Transverse colon (tissue), 4 donors: ENCODE measurements at places on chromosomes 6 and 20. TPM values are rescaled to one million over a fixed set of nuclear protein-coding genes. Genes with fewer than 3 reads are reported as not detected.
A peak's percentile ranks its signal among the peaks of the same experiment; 100 is the strongest.

DNA sequence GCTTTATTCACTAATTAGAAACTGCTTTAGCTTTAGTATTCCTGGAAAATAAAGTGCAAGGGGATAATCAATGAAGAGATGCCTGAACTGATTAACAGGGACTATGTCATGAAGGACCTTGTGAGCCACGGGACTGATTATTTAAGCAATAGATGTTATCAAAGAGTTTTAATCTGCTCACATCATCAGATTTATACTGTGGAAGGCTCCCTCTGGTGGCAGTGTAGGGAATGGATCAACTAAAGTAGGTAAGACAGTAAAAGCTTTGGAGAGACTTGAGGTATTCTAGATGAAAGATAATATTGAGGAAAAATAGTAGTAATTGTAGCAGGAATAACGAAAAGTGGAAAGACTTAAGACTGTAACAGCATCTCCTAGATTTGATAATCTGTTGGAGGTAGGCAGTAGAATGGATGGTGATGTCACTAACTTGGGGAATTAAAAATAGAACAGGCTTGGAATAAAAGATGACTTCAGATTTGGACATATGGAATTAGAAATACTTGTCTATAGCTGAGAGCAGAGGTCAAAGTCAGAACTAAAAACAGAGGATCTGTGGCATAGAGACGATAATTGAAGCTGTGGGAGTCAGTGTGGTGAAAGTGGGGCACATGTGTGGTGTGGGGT is 80.3 kb upstream of the HTR1E start:
- DNase-seq, result peak; percentile 11

The BIRC7 gene
- total RNA-seq, result 12.7 TPM

GRCh38 chr20:16201191-16201590 is 372.1 kb downstream of the KIF16B start:
- no peak for DNase-seq

The STMND1 gene
- total RNA-seq, result 9.3 TPM

The RARS2 gene
- 28.3 TPM for total RNA-seq

DNA sequence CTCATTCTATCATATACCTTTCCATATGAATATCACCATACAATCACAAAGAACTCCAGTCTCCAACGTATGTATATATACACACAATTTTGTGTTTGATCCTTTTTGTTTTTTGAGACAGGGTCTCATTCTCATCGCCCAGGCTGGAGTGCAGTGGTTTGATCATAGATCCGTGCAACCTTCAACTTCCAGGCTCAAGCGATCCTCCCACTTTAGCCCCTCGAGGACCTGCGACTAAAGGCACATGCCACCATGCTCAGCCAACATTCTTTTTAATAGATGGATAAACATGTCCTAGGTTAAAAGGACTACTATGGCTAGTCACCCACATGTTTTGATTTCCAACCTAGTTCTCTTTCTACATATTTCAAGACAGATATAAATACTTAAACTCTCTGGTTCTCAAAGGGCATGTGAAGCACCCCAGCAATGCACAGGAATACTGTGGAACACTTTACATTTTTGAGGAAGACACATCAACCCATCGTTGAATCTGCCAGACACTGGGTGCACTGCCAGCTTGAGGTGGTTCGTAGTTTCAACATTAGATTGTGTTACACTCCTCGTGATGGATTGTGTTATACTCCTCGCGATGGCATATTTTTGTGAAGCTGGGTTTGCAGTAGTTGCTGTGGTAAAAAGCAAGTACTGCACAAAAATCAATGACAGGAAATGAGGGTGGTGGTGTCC is 40.4 kb downstream of the CSNK2A1 start:
- no peak for DNase-seq

DNA sequence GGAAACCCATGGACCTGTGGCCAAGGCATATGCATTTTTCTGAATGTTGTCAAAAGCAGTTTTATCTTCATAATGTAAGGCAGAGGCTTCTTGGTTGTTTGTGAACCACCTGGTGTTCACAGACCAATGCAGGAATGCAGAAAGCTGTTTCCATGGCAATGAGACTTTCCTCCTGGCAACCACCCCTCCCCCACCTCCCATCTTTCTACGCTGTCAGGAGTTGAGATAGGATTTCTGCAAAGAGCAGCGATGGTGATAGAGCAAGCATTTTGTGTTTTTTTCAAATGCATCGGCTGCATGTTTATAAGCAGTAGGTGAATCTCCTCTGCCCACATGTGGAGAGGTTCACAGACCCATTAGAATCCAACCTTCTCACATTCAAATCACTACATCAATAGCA is 114.1 kb upstream of the SMLR1 start:
- DNase-seq, result no peak

- no peak for DNase-seq
Observed at GRCh38 chr20:24097506-24098245, 109.1 kb upstream of the GGTLC1 start.

- no peak for DNase-seq
Observed at GRCh38 chr20:47370850-47371782, 14.6 kb upstream of the ZMYND8 start.

GRCh38 chr20:2693286-2694007 is 867 bp downstream of the EBF4 start:
- peak; percentile 36 for DNase-seq

GRCh38 chr20:11271319-11271718 is 597.5 kb upstream of the JAG1 start:
- no peak for DNase-seq

- DNase-seq, result no peak
Observed at GRCh38 chr6:8760951-8761350, 325.6 kb upstream of the SLC35B3 start.

The DOK5 gene
- total RNA-seq, result 48.6 TPM

DNA sequence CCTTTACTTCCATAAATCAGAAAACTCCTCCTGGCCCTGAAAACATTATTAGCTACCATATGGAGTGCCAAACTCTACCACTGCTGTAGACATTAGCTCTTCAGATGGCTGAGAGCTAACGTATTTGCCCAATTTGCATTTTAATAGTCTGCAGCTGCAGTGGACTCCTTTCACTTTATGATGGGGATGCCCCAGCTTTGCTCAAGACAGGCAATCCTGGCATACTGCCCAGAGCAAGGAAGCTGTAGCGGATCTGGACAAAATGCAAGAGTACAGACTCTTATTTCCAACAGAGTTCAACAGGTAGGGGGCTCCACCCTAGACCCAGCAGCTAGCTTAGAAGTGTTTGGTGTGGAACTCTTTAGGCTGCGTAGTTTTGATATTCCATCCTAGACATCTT is 246.7 kb downstream of the FOXC1 start:
- DNase-seq, result peak; percentile 71

DNA sequence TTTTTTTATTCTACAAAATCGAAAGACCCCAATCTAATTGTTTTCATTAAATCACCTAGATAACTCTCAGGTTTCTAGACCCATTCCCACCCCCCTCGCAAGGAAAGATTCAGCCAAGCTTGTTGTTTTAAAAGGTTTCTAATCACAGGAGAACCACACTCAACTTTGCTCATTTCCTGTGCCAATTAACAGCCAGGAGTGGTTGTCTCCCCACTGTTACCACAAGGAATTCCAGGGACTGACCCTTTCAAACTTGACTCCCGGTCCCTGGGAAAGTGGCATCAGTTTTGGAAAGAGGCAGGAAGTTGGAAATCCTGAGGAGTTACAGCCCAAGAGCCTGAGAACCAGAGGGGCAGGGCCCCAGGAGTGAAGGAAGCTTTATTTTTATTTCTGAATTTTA is 561.3 kb upstream of the JAG1 start:
- DNase-seq, result no peak

- no peak for DNase-seq
Observed at GRCh38 chr6:105235155-105235554, 55.3 kb upstream of the POPDC3 start.

The APOBEC2 gene
- not detected for total RNA-seq

DNA sequence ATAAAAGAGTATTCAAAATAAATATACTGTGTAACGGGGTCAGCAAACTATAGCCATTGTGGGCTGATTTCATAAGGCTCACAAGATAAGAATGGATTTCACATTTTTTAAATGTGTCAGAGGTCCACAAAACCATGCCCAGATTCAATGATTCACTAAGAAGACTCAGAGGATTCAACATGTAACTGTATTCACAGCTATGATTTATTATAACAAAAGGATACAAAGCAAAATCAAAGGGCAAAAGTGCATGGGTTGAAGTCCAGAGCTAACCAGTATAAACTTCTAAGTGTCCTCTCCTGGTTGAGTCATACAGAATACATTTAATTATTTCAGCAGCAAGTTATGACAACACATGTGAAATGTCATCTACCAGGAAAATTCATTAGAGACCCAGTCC is 49.2 kb downstream of the TBC1D32 start:
- DNase-seq, result no peak

DNA sequence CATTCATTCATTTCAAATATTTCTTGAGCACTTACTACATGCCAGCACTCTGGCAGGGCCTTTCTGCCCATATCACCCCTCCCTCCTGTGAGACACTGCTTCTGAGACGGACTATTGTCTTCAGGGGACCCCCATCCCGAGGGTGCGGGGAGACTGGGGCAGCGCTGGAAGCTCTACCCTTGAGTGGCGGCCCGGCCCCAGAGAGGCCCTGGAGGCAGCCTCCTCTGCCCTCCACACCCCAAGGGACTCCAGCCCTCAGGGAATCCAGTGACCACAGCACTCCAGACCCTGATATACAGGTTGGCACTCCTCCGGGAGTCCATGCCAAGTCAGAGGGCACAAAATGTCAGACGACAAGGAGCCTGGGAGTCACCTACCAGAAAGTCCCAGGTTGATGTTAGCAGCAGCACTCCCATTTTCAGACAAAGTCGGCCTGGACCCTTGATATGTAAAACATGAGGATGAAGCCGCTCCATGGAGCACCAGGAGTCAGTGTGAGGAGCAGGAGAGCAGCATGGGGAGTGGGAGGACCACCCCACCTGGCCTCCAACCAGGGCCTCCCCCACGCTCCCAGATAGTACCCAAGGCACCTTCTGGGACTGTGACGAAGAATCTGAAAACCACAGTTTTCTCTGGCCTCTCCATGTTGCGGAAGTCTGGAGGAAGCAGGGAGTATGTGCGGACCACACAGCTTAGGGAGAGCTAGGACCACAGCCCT is 20.7 kb downstream of the TFEB start:
- DNase-seq, result no peak

- DNase-seq, result no peak
Observed at GRCh38 chr20:10758446-10758845, 84.6 kb upstream of the JAG1 start.

DNA sequence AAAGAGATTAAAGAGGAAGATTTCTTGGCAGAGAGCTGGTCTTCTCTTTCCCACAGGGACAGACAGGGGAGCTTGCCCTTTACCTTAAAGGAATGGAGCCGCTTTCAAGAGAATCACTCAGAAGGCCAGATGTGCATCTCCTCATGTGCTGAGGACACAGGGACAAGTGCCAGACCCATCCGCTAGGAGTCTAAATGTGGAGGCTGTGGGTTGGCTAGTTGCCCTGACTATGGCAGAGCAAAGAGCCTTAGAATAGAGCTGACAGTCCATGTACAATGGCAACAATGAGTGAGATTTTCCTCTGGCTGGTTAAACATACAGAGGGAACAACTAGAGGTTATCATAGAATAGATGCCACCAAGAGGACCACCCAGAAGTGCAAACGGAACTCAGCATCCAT is 7.3 kb upstream of the DOK5 start:
- DNase-seq, result no peak

The ACTL10 gene
- total RNA-seq, result not detected

DNA sequence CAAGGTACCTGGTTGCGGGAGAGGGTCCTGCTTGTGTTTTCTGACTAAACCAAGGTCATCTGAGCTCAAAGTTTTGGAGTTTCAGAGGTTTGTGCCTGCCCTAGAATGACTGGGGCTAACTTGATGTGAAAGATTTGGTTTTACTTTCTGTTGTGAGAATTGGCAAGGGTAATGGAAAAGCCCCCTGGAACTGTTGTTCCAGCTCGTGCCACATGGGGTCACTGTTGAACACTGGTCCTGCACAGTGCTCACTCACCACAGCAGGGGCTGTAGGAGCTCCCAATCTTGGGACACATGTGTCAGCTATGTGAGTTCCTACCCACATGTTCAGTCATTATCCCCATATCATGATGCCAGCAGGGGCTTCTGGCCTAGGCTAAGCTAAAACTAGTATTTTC is 6.5 kb downstream of the TGM6 start:
- DNase-seq, result peak; percentile 25

DNA sequence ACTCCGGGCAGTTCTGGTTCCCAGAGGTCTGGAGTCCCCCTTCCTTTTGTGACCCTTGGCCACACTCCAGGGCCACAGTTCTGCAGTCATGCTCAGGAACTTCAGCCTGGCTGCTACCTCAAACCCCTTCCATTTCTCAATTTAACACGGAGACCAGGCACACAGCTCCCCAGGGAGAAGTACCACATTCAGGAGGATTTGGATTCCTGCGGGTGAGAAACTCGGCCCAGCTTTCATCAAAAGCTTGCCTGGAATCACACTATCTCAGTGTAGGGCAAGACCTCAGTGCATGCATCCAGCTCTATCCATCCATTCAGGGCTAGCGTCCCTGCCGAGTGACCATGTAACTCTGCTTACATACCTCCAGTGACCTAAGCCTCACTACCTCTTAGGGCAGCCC is 16.8 kb upstream of the IP6K3 start:
- DNase-seq, result no peak

- DNase-seq, result peak; percentile 44
Observed at GRCh38 chr20:18001131-18001921, 32.5 kb downstream of the MGME1 start.

The BPIFB2 gene
- total RNA-seq, result not detected

DNA sequence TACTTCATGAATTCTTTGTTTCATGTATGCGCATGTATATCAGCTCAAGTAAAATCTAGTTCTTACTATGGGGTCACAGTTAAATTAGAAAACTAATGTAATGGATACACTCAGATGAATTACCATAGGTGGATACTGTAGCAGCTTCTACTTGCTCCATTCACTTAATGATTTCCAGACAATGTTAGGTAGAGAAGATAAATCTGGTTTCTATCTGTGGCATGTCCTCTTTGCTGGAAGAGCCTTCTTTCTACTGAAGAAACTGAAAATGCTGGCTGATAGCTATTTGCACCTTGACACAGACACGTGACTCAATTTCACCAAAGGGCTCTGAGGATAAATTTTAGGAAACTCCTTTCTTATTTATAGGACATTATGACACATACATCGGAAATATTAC is 49.5 kb downstream of the BCAS1 start:
- no peak for DNase-seq

The FAM184A gene
- total RNA-seq, result 13.1 TPM

The SLC22A2 gene
- not detected for total RNA-seq

GRCh38 chr6:165660857-165661663 is 2.0 kb downstream of the PDE10A start:
- DNase-seq, result no peak

The RNF39 gene
- total RNA-seq, result not detected

The OVOL2 gene
- total RNA-seq, result 28.4 TPM

GRCh38 chr20:54407459-54407858 is 67.9 kb upstream of the DOK5 start:
- no peak for DNase-seq

- peak; percentile 83 for DNase-seq
Observed at GRCh38 chr6:106974336-106974998, at the start of gene CD24. Gene CD24, minus strand, starts transcription at chr6:106974729. Its CDS starts 83 bp downstream, at chr6:106974646.

- DNase-seq, result no peak
Observed at GRCh38 chr20:45981261-45981660, 9.3 kb upstream of the ZNF335 start.
